Kidney epithelial cell (primary cell): ENCODE measurements at places on chromosomes 5 and 9. TPM values are rescaled to one million over a fixed set of nuclear protein-coding genes. Genes with fewer than 3 reads are reported as not detected.

GRCh38 chr5:131776450-131776849 is 20.4 kb downstream of the FNIP1 start:
- DNase-seq, result no peak

DNA sequence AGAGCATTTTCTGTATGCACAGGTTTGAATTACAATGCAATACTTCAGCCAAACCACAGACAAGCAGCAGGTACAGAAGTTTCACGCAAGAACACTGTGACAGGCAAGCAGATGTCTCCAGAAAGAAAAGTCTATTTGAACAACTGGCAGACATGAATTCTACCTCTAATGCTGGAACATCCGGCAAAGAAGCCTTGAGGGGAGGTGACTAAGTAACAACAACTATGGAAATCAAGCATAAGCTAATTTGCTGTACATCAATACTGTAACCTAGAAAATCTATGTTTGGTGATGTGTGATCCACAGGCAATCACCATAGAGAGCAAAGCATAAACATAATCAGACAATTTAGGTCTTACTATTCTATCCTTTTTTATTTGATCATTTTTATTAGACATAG is 65.5 kb downstream of the PLK2 start:
- no peak for DNase-seq

- DNase-seq, result peak; percentile 84
Observed at GRCh38 chr9:81759680-81760215, 70.4 kb upstream of the TLE1 start.

- DNase-seq, result no peak
Observed at GRCh38 chr5:75337366-75338021, 474 bp downstream of the HMGCR start.

- no peak for DNase-seq
Observed at GRCh38 chr5:25955337-25955736, 1083.0 kb downstream of the CDH9 start.

- no peak for DNase-seq
Observed at GRCh38 chr9:121958530-121958929, 134.6 kb downstream of the TTLL11 start.

- no peak for DNase-seq
Observed at GRCh38 chr5:673161-673830, 19.9 kb downstream of the TPPP start.

GRCh38 chr9:121581786-121582600 is 69.4 kb upstream of the DAB2IP start:
- DNase-seq, result no peak

- no peak for DNase-seq
Observed at GRCh38 chr5:39443911-39444310, 19.1 kb upstream of the DAB2 start.

DNA sequence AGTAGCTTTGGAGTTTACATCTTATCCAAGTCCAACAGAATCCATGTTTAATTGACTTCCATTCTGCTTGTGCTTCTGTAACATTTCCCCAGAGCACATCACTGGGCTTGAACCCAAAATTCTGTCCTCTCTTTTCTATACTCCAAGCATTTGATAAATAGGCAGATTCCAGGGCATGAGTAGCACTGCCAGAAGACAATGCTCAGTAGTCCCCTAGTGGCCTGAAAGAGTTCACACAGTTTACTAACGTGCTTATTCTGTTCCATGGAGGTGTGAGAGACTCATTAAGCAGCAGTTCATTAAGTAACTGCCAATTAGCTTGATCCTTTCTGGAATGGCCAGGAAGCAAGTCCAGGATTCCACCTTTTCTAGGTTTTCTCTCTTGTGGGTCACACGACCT is 9.4 kb upstream of the GABRA6 start:
- no peak for DNase-seq

GRCh38 chr9:127463382-127463781 is 12.1 kb downstream of the LRSAM1 start:
- DNase-seq, result no peak

DNA sequence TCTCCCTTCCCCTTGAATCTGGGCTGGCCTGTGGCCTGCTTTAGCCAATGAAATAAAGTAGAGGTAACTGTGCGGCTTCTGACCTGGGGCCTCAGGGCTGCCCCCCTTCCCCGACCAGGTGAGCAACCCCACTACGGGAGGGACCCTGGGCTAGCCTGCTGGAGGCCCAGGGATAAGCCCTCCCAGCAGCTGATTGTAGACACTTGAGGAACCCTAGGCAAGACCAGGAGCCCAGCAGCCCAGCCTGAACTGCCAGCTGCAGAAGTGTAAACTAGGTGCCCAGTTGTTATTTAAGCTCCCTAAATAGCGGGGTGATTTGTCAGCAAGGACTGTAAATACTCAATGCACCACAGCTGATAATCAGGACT is 41.3 kb downstream of the RAPGEF1 start:
- no peak for DNase-seq

GRCh38 chr5:142095035-142095434 is 13.5 kb upstream of the NDFIP1 start:
- DNase-seq, result no peak

DNA sequence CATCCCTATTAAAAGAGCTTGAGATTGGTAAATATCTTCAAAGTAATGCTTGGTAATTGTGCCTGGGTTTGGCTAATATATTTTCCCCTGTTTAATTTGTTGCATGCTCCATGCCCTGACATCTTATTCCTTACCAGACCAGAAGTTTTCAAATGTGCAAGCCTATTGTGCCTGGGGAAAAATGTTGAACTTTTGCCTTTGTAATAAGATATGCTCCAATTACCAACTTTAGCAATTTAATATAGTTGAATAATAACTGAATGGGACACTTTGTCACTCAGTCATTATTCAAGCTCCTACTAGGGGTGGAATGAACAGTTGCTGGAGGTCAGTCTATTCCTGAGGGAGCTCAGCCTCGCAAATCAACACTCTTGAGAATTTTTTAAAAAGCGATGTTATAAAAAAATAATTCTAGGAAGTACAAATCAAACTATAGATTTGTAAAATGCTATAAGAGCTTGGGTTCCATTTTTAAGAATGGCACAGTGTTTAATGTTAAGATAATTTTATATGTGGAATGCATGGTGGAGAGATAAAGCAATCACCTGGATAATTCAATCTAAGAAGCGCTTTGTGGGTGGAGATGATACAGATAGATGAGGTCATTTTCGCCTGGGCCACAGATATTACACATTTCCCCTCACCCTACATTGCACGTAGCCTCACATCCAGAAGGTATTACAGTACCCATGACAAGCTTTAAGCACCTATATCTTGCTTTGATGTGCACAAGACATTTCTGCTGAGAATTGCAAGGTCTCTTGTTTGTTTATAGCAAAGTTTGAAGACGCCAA is 231.8 kb downstream of the PIK3R1 start:
- DNase-seq, result no peak

- no peak for DNase-seq
Observed at GRCh38 chr9:124389146-124389939, 25.9 kb downstream of the PSMB7 start.

GRCh38 chr5:142287096-142287972 is 37.5 kb downstream of the SPRY4 start:
- no peak for DNase-seq

DNA sequence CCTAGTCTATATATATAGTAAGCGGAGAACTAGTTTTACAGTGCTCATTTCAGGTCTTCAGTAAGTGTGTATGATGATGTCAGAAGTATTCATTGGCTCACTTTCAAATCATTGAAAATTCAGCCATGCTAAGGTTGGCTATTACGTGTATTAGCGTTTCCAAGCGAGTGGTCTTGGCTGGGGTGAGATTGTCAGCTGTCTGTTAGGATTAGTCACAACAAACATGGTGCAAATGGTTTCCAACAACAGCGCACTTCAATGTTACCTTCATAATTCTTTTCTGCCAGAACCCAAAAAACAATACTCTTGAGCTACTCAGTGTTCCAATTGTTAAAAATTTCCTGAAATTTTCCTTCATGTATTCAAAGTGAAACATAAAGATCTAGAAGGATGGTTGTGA is 283.0 kb downstream of the AOPEP start:
- DNase-seq, result no peak

DNA sequence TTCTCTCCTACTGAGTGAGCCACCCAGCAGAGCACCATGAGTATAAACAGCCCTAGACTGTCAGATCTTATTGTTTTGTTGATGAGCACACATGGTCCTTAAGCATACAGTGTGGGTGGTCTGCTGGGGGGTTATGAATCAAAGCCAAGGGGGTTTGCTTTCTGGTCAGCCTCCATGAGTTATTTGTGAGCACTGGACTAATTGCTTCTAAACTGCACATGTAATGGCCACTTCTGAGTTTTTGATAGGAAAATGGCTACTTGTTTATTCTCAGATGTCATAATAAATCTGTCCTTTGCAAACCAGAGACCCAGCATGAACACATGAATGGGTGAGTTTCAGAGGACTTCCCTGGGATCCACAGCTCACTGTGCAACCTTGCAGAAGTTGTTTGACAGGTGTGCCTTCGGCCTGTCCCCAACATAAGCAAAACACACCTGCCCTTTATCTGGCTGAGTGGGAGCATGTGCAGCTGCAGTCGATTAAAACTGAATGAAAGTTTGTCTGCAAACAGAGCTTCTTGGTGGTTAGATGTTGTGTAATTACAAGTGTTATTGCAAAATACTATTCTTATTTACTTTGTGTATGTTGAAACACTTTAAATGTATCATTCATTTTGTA is 35.9 kb downstream of the MAMDC2 start:
- no peak for DNase-seq

DNA sequence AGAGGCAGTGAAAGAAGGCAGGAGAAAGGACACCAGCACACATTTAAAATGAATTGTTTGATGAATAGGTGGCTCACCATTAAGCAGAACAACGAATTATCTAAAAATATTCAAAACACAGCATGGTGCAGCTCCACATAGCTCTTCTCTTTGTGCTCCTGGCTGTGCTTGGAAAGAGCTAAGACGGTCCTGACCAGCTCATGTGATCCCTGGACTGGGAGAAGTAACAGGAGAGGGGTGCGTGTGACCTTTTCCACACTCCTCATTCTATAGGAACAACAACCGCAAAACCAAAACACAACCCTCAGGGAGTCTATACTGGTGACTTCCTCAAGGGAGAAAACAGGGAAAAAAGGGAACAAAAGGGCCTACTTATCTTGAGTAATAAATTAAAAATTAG is 140.5 kb downstream of the DIRAS2 start:
- DNase-seq, result no peak

DNA sequence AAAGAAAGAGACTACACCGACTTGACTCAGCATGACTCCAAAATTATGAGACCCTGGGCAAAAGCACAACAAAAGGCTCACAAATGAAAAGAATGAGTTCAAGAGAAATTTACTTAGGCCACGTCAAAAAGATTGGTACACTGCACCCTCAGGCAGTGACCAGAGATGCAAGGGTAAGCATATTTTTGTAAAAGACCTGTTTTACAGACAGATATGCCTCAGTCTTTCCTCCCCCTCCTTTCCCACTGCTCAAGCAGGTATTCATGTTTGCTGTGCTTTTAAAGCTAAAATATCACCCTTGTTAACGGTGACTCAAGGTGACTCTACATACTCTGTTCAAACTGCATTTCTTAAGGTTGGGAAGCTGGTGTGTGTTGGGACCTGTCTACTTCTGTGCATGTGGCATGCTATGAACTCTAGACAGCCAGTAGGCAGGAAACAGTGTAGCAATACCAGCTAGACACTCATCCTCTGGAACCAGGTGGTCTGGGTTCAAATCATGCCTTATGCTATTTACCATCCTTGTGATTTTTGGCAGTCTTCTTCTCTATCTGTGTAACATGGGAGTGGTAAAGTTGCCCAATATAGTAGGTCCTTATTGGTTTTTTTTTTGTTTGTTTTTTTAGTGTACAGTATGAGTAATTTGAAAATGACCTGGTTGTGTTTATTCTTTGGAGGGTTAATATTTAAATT is 98.7 kb downstream of the TLE4 start:
- DNase-seq, result no peak

DNA sequence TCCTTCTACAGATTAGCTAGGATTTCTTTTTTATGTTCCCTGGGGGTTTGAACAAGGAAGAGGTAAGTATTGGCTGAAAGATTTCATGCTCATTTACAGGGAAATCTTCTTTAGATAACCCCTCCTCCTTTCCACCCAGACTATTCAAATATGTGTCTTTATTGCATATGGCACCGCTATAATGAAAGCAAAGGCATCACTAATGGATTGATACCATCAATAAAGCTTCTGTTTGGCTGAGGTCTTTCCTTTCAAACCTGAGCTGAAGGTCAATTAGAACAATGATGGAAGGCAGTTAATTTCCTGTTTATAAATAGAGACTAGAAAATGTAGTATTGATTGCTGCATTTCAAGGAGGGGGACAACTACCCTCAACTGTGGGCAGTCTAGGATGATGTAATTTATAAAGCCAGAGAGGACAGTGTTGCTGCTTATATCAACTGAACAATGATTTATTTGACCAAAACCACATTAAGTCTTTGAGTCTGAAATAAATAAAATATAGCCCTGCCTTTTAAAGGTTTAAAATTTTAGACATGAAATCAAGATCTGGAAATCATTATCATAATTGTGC is 132.9 kb downstream of the SGCD start:
- DNase-seq, result no peak

TMEM215 gene
- not detected in 2 replicates for total RNA-seq

IL31RA gene
- total RNA-seq, result 1.2 TPM in 1 of 2 replicates, not detected in the other

OTP gene
- not detected in 2 replicates for total RNA-seq

RALGPS1 gene
- total RNA-seq, result 5.6 and 8.8 TPM in 2 replicates

IGFBPL1 gene
- 2.5 and 10.0 TPM in 2 replicates for total RNA-seq

GNA14 gene
- 0.63 and 1.1 TPM in 2 replicates for total RNA-seq

EFNA5 gene
- total RNA-seq, result 12.6 and 24.6 TPM in 2 replicates

ADAMTSL1 gene
- 0.08 and 0.62 TPM in 2 replicates for total RNA-seq

CATSPER3 gene
- total RNA-seq, result 0.13 TPM in 1 of 2 replicates, not detected in the other
